ENCODE measurements at places on chromosomes 12 and 14.

DNA sequence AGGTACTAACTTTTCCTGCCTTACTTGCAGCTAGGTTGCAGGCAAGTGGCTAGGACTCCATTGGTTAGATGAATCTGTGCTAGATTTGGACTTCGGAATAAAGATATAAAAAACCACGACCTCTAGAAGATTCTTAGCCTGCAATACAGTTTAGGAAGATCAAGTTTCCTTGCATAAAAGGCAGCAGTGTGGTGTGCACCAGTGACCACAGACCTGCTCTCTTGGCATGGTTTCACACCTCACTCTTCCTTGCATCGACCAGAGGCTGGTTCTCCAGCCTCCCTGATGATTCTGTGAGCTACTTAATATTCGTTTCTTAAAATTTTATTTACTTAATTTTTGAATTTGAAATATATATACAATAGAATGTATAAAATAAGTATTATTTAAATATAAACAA, 9.8 kb downstream of the KLHDC1 start:
- DNase-seq = no peak

DNA sequence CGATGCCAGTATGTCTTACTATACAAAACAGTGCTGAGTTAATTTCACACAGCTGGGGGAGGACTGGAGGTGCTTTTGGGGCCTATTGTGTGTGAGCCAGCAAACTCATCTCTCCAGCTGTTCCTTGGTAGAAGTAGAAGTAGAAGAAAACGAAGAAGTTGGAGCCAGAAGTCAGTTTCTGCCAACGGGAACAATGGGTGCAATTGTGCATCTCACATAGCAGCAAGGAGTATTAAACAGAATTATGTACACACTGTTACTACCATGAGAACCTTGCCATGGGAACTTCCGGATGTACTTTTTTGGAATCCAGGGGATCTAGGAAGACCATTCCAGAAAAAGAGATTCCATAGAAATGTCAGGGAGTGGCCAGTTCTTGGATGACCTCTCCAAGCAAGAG, 88.6 kb downstream of the VCPKMT start:
- no peak for DNase-seq

DNA sequence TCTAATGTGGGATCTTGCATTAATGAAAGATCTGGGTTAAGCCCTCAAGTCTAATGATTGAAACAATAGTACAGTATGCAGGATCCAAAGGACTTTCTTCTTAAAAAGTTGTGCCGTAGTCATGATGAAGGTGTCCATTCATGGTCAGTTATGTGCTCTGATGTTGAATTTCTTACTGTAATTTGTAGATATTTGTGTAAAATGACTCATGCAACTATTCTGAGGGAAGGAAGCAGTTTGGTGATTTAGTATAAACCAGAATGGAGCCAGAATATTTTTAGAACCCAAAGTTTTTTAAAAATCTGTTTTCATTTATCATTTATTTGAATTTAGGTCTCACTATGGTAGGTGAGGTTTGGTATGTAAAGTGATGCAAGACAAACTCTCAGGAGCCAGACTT, 151.2 kb downstream of the AKAP6 start:
- DNase-seq = no peak

GRCh38 chr12:13002301-13003097, 2.4 kb upstream of the HEBP1 start:
- DNase-seq = no peak

- no peak for DNase-seq
These were observed 18.0 kb downstream of the TRAF3 start for GRCh38 chr14:102795060-102795925.

DNA sequence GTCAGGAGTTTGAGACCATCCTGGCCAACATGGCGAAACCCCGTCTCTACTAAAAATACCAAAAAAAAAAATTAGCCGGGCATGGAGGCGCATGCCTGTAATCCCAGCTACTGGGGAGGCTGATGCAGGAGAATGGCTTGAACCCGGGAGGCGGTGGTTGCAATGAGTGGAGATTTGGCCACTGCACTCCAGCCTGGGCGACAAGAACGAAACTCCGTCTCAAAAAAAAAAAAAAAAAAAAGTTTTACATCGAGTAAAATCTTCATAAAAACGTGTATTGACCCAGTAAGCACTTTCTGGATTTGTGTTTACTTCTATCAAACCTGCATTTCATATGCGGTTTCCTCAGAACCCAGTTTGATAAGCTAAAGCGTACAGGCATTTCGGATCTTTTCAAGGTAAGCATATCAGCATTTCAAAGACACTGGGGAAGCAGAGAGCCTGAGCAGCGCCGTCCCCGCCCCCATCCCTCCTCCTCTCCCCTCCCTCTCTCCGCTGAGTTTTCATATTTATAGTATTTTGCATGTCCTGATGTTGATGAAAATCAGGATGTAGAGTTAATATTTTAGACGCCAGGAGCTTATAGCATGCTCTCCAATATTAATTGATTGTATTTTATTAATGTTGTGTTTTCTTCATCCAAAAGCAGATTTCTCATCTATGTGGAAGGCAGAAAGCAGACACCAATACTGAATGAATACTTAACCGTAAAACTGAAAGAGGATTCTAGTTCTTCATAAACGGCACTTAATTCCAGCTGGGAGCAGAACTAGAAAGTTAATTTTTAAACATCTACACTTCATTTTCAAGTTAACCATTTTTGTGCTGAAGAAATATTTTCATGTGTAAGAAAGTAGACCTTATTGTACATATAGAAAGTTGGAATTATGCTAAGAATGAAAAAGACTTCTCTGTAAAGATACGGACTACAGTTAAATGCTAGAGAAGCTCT, 9.2 kb upstream of the HIP1R start:
- peak; percentile 53 for DNase-seq

DNA sequence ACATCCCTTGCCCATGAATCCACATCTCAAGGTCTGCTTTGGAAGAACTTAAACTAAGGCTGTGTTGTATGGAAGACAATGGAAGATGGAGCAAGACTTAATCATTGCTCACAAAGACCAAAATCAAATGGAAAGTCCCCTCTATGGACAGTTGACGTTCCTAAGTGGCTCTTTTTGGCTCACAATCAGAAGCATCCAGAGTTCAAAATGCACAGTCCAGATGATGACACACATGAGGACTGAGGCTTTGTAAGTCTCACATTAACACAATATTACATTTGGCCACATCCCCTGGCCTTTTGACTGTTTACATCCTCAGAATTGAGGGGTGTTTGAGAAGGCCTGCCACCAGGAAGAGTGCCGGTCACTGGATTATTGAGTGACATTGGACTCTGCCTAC, 122.3 kb upstream of the CPM start:
- DNase-seq = no peak

DNA sequence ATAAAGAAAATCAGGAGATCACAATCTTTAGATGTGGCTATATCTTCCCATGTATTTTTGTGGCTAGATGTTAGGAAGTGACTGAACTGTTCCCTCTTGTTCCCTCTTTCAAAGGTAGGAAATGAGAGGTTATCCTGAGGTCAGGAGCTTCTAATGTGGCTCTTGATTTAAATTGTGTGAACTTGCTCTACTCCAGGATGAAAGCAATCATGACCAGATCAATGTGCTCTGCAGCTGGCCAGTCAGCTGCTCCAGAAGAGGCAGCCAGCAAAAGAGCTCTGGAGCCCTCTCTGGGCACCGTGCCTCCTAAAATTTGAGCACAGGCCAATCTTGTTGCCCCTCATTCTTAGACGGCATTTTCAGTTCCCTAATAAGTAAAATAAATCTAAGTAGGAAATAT, 32.0 kb downstream of the CDK17 start:
- no peak for DNase-seq

DNA sequence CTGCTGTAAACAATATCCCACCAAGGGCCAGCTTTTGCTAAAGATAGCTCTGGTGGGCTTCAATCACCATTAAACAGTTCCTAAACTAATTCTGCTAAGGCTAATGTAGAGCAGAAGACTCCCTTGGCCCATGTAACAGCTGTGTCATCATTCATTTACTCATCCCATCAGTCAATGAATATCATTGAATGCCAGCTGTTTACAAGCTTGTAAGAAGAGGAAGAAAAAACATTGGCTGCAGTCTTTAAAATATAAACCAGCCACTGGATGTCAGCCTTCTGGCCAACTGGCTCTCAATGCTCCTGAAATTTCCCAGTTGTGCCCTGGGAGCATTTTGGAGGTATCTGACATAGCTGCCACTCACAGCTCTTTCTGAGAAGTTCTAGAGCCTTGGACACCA, 18.0 kb upstream of the MAP3K9 start:
- DNase-seq = no peak

GRCh38 chr14:79783041-79783440, 428.3 kb downstream of the DIO2 start:
- DNase-seq = no peak

DNA sequence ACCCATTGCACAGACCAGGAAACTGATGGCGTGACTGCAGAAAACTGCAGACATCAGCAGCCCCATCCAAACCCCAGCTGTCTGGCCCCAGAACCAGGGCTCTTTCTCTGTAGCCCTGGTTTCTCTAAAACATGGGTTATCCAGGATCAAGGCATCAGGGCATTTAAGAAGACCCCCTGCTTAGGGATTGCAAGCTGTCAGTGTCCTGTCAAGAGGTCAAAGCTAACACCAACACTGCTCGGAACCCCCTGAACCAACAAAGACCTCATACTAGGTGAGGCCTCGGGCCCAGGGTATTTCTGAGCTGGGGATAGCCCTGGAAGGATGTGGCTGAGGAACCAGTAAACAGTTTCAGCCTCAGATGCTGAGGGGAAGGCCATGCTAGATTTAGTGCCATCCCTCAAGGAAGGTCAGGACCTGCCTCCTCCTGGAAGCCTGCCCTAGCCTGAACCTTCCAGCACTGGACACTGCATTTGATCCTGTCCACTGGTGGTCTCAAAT, 39.2 kb downstream of the BCL11B start:
- no peak for DNase-seq

- DNase-seq = no peak
These were observed 119.3 kb upstream of the MDM1 start for GRCh38 chr12:68451261-68452077.

DNA sequence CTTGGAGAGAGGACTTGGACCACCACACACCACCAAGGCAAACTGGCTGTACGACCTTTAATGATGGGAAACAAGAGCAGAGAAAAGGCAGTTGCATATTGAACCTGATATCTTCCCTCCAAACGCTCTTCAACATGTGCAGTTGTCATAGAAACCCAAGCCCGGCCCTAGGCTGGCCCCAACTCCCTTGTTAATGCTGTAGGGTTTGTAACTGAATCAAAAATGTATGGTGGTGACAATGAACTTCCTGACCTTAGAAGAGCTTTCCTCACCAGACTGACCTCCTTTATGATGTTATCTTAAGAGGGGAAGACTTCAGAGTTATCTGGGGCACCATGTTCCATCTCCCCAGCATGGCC, 12.3 kb downstream of the APOLD1 start:
- DNase-seq = no peak

DNA sequence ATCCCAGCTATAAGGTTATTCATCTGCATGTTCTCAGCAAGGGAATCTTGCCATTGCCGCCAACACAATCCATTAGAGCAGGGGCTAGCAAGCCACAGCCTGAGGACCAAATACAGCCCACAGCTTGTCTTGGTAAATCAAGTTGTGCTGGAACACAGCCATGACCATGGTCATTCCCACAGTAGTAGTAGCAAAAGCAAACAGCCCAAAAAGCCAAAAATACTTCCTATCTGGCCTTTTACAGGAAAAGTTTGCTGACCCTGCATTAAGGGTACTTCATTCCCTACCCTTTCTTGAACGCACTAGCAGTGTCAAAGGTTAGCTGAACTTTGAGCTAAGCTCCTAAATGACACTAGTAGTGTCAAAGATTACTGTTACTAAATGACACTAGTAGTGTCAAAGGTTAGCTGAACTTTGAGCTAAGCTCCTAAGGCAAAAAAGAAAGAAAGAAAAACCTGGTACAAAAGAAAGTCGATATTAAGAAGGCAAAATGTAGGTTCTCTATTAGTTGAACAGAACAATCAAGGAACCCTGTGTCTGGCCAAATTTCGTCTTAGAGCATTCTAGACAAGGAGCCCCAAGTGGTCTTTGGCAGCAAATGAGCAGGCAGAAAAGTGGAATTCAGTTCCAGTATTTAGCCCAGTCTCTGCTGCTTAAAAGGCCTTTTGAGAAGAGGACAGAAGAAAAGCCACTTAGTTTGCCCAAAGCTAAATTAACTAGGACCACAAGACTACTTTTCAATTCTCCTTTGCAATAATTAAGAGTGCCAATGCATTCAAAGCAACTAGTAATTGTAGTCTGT, 67.7 kb downstream of the NT5DC3 start:
- no peak for DNase-seq

DNA sequence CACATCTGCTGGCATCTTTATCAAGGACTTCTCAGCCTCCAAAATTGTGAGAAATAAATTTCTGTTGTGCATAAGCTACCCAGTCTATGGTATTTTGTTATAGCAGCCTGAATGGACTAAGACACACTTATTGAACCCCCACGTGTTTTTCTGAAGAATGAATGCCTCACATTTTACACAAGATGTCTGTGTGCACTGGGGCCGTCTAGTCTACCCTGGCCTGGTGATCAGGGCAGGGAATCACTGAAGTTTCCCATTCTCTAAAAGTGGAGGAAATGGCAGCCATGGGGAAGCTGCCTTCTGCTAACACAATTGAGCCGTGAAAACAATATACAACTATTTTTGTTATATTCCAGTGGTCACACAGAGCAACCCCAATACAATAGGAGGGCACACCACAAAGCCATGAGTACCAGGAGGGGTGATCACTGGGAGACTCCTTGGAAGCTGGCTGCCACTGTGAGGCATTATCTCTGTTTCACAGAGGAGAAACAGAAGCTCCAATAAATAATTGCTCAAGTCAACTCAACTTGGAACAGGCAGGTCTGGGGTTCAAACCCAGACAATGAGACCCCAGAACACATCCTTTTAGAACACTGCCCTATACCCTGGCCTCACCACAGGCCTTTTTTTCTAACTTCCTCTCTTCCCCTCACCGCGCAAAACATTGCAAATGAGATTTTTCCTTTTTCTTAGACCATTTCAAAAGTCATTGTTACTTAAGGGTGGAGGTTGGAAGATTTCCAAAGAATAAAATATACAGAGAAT, 18.3 kb upstream of the LTA4H start:
- no peak for DNase-seq

DNA sequence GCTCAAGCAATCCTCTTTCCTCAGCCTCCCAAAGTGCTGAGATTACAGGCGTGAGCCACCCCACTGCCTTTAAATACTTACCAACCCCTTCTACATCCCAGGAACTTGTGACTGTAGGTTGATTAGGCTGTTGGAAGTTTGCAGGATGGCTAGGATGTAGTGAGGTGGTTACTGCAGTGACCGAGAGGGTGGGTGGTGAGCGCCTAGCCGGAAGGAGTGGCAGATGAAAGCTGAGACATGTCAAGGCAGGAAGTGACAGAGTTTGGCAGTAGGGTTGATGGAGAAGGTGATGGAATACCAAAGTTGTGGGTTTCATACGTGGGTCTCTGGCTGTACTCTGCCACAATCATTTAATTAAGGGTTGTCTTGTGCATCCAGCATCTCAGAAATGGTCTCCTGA, 13.5 kb downstream of the B4GALNT3 start:
- DNase-seq = no peak

GRCh38 chr14:95664546-95664945, 21.7 kb upstream of the TCL1B start:
- DNase-seq = no peak

GRCh38 chr12:43306066-43306465, 245.9 kb downstream of the ADAMTS20 start:
- DNase-seq = peak; percentile 8

GRCh38 chr12:40198601-40199000, 26.2 kb upstream of the LRRK2 start:
- no peak for DNase-seq
